ENCODE measurements at places on chromosomes 4 and X.

DNA sequence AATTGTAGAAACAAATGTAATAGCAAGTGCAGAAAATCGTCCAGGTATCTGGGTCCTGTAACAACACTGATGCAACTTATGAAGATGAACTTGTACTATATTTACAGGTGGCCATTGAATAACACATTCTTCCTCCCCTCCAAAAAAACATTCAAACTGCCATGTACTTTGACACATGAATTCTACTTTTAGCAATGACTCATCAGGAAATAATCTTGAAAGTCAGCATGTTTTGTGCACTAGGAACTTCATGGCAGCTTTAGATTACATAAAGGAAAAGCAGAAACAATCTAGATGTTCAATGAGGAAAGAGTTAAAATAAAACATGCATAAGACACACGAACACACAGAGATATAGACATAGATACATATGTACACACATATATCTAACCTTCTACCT lies 2.5 kb downstream of the PABPC1L2A start:
- DNase-seq: no peak

GRCh38 chr4:123874063-123874462 lies 477.5 kb downstream of the SPRY1 start:
- no peak for DNase-seq

DNA sequence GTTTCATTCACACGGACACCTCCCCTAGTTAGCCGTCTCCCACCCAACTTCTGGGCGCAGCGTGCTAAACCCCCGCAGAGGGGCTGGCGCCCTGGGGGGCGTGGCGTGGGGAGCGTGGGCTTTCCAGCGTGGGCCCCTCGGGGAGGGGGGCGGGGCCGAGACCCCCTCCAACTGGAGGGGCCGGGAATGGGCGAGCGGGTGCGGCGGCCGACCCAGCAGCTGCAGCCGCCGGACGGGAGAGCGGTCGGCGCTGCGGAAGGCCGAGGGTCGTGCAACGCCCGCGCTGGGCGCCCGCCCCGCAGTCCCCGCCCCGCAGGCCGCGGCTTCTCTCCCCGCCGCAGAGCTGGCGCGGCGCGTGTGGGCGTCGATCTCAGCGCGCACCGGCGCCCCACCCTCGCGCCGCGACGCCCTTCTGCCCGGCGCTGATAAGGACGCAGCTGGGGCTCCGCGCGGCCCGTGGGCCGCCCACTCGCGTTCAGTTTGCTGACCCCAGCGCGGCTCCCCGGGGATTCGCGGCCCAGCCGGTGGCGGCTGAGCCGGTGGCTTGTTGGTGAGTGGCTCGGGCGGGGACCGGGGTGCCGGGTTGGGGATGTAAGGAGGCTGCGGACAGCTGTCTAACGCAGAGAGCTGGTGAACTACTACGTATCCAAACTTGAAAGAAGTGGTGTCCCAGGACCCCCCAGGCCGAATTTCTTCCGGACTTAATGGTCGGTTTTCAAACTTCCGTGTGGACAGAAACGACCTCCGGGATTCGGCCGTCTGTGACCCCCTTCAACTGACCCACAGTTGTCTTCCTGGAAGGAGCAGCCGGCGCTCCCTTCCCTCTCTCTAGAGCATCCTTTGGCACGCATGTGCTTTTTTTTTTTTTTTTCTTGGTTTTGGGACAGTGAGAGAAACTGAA lies 1.5 kb downstream of the FHDC1 start:
- no peak for DNase-seq

DNA sequence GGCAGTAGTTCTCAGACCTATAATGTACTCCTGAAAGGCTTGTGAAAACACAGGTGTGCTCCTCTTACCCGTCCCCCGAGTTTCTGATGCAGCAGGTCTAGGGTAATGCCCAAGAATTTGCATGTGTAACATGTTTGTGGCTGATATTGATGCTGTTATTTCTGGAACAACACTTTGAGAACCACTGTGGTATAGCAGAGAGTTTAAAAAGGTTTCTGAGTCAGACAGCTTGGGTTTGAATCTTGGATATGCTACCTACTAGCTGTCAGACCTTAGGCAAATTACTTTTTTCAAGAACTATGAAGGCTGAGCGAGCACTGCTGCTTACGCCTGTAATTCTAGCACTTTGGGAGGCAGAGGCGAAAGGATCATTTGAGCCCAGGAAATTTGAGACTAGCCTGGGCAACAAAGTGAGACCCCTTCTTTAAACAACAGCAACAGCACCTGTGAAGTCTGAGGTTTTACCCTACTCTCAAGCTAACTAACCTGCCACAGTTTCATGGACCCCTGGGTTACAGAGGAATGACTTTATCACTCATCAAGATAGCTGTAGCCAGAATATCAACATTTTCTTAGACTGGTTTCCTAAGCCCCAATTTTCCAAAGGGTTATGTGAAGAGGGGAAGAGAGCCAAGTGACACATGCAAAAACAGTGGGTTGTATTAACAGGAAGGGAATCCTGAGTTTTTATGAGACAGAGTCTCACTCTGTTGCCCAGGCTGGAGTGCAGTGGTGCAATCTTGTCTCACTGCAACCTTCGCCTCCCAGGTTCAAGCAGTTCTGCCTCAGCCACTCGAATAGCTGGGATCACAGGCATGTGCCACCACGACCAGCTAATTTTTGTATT lies 5.1 kb downstream of the AFF1 start:
- no peak for DNase-seq

- DNase-seq: no peak
These were observed 576.9 kb upstream of the PCDH10 start for GRCh38 chr4:132572210-132572609.

GRCh38 chr4:168758351-168758876 lies 251.6 kb downstream of the CBR4 start:
- peak; percentile 99 for DNase-seq

GRCh38 chrX:119459181-119459580 lies 9.1 kb upstream of the SLC25A5 start:
- DNase-seq: no peak

- no peak for DNase-seq
These were observed 400.1 kb downstream of the FAT4 start for GRCh38 chr4:125714845-125715244.

GRCh38 chr4:86250619-86251018 lies 109.2 kb downstream of the MAPK10 start:
- DNase-seq: no peak

DNA sequence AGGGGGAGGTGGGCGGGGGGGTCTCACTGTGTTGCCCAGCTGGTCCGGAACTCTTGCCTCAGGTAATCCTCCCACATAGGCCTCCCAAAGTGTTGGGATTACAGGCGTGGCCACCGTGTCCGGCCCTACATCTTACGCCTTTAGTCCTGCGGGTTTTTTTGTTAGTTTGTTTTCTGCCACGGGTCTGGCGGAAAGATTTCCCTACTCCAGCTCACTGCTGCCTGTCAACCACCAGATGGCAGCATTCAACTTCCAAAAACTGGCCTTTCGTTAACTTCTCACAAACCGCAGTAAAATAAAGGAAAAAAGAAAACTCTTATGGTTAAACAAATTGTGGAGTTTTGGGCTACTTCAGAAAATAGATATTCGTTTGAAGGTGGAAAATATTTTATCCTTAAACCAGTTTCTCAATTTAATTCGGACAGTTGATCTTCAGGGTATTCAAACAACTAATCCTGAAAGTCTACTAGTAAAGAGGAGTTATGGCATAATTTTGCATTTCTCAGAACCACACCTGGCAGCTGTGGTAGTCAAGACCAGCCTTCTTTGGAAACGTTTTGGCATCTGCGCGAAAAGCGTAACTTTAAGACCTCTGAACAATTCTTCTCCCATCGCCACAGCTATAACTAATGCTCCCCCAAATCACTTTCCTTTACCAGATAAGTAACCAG lies 41.1 kb downstream of the LUZP4 start:
- peak; percentile 48 for DNase-seq

DNA sequence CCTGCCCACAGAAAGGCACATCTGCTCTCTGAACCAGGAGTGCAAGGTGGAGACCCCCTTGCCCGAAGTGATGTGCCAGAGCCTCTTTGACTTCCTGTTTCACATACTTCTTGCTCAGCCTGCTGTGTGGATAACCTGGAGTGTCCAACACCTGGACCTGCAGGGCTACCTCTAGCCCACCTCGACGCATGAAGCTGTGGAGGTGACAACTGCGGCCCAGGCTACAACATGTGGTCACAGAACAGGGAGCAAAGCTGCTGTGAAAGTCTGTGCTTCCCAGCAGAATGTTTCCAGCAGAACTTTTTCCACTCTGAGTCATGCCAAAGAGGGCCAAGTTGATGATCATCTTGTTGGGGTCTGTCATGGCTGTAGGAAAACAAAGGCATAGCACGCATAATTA lies 1.5 kb downstream of the GIMD1 start:
- DNase-seq: no peak

DNA sequence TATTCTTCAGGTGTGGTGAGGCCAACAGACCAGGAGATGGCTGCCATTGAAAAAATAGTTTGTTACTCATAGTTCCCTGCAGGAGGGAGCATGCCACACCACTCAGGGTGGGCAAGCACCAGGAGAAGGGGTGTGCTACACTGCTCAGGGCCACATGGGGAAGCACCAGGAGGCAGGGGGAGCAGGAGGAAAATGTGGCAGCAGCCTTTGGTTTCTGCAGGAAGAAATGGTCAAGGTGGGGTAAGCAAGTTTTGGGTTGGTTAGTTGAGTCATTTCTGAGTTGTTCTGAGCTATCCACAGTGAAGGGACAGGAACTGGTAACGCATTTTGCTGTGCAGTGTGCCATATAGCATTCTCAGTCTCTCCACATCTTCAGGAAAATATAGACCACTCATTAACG lies 23.8 kb downstream of the FGFBP1 start:
- DNase-seq: no peak

- peak; percentile 0 for DNase-seq
These were observed 456 bp downstream of the SNX12 start for GRCh38 chrX:71067712-71068043.

GRCh38 chr4:81698538-81699296 lies 227.0 kb upstream of the RASGEF1B start:
- DNase-seq: no peak

DNA sequence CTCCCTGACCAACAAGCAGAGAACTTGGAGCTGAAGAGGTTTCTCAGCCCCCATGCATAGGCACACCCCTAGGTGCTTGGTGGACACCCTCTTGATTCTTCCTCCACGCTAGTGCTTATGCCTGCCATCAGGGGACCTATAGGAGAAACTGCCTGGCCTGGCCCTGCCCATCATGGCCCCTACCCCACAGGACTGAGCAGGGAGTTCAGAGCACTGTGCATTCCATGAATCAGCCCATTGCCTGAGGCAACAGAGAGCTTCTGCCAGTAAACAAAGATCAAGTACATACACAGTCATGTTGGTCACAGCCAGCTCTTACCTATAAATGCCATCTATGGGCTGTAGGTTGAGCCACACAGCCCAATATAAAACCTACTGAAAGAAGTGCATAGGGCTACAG lies 99.1 kb upstream of the EDNRA start:
- DNase-seq: no peak

- DNase-seq: no peak
These were observed 23.8 kb upstream of the UVSSA start for GRCh38 chr4:1323280-1323634.

DNA sequence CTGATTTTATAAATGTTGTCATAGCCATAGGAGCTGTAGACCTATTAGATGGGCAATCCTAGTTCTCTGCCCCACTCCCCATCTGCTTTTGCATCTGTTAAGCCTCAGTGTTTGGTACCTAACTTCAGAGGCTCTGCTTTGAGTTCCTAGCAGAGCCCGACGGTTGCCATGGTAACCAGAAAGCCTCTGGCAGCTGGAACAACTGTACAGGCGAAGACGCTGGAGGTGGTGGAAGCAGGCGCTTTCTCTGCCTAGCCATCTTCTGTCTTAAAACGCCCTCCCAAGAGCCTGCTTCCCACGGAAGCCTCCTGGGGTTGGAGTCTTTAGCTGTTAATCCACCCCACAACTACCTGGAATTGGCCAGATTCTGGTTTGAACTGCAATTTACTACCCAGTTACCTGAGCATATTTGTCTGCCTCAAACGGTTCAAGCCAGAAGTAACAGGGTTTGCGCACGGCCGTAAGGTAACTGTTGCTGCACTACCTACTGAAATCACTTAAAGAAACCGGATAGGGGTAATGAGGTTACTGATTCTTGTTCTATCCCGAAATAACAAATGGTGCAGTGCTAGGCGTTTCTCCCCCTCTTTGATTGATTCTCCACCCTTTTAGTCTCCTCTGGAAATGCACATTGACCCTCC lies 1.0 kb upstream of the GABRG1 start:
- DNase-seq: no peak

GRCh38 chrX:99397879-99398278 lies 1012.2 kb downstream of the PCDH19 start:
- DNase-seq: no peak

DNA sequence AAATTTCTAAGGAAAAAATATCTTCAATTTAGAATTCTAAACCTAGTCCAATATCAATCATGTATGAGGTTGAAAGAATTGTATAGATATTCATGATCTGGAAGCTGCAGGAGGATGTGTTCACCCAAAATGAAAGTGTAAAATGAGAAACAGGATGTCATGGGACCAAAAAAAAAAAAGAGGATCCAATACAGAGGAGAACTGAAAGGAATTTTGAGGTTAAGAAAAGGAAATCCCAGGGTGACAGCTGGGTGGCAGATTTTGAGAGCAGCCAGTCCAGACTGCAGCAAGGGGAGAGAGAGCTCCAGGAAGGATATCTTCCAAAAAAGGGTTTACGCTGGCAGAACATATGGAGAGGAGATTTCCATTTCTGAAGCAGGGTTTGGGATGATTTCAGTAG lies 38.9 kb downstream of the TLR10 start:
- DNase-seq: no peak

DNA sequence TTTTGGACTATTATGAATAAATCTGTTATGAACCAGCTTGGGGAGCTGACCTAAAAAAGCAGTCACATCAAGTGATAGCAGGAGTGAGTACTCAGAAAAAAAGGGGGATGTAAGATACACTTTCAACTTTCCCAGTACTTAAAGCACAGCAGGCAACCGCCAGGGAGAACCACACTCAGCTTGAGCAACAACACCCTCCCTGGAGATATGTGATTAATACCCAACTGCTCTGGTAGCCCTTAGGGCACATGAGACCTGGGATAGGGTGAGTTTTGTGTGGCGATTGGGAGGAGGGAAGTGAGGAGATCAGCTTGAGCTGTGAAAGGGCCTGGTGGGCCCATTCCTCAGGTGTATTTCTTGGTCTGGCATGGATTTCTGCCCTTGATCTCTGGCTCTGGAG lies 220.3 kb upstream of the SFRP2 start:
- peak; percentile 44 for DNase-seq

GRCh38 chr4:138909587-138909986 lies 106.0 kb upstream of the NOCT start:
- DNase-seq: no peak

Measured in renal cortical epithelial cell (primary cell).